ENCODE measurements at places on chromosomes 5 and 9.

DNA sequence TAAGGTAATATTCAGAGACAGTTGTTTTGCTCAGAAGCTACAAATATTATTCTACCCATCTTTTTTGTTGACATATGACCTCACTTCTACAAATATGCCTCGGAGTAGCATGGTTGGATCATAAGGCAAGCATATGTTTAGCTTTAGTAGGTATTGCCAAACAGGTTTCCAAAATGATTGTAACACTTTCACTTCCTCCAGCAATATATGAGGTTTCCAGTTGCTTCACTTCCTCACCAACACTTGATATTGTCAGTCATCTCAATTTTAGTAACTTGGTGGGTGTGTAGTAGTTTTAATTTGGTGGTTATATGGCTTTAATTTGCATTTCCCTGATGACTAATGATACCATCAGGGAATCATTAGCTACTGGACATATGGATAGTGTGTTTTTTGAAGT, 46.7 kb downstream of the TNFSF8 start:
- DNase-seq: no peak

GRCh38 chr5:170095646-170096045, 10.1 kb upstream of the FOXI1 start:
- no peak for DNase-seq

- DNase-seq: no peak
These were observed 92.4 kb upstream of the SLC1A1 start for GRCh38 chr9:4397917-4398316.

DNA sequence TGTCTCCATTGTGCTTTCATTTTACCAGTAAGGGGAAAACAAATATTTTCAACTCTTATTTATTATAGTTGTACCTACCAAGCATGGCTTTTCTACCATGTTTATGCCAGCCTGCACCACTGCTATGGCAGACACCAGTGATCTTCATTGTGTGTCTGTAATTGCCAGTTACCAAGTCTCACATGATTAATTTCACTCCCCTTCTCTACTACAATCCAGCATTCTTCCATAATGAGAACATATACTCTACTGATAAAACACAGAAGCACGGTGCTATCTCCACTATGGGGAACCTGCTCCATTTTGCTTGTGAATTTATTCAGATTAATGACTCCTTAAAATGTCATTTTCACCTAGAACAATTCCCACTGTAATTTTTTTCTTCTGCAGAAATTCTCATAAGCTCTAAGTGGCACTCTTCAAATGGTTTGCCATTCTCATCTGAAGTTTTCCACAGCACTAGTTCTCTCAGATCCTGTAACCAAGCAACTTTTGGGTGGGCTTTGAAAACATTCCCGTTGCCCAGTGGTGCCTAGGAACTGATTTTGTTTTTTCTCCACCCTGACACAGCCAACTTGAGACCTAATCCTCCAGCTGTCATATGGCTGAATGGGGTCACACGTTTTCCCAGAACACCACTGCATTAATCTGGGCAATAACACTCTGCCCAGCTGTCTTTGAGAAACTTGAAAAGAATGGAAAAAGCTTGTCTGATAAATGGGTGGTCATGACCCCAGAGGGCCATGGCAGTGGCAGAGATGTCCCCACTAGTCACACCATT, 222.7 kb upstream of the RASEF start:
- no peak for DNase-seq

GRCh38 chr5:137575847-137576246, 76.7 kb upstream of the SPOCK1 start:
- DNase-seq: peak; percentile 13

DNA sequence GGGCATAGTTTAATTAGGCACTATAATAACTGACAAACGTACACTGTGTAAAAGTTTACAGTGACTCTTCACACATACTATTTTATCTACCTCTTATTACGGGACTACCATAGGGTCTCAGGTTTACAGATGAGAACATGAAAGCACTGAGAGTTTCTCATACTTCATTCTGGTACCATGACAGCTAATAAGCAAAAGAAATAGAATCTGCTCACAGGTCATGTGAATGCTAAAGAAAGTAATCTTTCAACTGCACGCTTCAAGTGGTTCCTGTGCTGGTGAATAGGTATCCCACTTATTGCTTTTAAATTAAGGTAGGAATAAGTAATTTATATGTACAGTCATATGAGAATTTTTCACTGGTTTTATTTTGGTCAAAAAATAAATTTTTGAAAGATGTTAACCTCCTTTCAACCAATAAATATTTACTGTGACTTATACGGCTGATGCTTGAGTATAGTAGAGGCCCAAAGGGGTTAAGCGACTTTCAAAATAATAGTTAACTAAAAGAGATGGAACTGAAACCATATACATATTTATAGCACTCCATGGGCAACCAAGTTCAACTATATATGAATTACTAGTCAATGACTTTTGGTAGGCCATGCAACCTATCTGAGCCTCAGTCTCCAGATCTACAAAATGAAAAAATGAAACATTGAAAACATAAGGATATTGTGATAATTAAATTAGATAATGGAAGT, 8.1 kb downstream of the CDKN2A start:
- no peak for DNase-seq

GRCh38 chr5:56305001-56305950, 72.1 kb upstream of the ANKRD55 start:
- DNase-seq: no peak

GRCh38 chr5:163306421-163306820, 131.0 kb upstream of the CCNG1 start:
- DNase-seq: peak; percentile 29

DNA sequence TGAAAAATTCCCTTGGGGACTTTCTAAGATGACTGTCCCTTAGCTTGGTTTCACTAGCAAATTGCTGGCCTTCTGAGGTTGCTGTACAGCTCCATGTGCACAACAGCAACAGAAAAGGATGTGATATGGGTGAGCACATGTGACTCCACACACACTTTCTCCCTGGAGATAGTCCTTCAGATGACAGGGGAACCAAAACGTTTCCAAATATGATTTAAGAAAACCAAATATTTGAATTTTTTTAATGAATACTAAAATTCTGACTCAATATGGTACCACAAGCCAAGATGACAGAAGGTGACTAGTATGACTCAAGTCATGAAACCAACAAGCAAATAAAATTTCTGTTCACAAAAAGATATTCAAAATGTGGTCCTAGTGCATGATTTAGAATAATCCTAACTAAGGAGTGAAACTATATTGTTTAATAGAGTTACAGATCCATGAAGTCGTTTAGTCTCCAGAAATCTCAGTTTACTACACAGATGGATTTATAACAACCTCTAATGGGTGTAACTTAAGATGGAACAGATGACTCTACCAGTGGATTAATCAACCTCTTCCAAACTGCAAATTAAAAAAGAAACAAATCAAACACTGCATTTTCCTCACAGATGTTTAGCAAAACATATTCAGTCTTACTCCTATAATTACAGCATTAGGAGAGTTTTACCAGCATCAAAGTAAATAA, 144.8 kb upstream of the PIK3R1 start:
- no peak for DNase-seq

- no peak for DNase-seq
These were observed 440.3 kb downstream of the PLK2 start for GRCh38 chr5:58019614-58020013.

GRCh38 chr5:154258531-154259217, 68.1 kb downstream of the GALNT10 start:
- DNase-seq: no peak

DNA sequence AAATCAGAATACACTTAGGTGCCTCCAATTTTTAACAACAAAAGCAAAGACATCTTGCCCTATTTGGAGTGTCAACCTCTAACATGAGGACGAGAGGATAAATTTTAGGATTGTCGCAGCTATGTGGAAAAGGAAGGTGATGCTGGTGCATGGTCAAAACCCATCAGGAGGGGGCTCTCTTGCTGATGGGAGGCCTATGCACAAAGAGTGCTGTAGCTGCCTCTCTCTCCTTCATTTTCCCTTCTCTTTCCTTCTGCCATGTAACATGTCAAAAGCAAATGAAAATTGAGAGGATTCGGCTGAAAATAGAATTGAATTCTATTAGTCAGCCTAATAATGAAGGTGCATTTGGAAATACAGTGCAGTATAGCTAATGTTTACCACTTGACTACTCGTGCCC, 578.7 kb upstream of the ZNF462 start:
- DNase-seq: no peak

GRCh38 chr5:80977764-80978163, 17.6 kb downstream of the RASGRF2 start:
- DNase-seq: no peak

GRCh38 chr5:151745071-151745705, 13.2 kb downstream of the ATOX1 start:
- DNase-seq: peak; percentile 74

GRCh38 chr5:14870337-14871213, 1.0 kb downstream of the ANKH start:
- DNase-seq: peak; percentile 45

- no peak for DNase-seq
These were observed 130.4 kb upstream of the RASA1 start for GRCh38 chr5:87137283-87137682.

GRCh38 chr5:125044491-125045282, 298.2 kb upstream of the ZNF608 start:
- no peak for DNase-seq

- no peak for DNase-seq
These were observed 433.3 kb downstream of the SH3GL2 start for GRCh38 chr9:18012170-18012569.

DNA sequence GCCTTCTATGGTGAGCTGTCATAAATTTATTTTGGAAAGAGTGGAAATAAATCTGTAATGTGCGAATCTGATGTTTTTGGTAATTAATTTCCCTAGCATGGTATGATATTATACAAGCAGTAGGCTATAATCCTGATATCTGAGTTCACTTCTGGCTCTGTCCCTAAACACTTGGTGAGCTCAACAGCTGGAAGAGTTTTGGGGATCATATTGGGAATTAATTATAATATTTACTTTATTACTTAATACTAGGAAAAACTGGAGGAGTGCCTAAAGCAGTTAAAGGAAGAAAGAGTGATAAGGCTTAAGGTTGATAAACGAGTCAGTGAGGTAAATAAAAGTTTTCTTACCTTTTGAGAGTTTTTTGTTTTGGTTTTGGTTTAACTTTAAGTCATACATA, 26.8 kb downstream of the CEP78 start:
- DNase-seq: no peak

DNA sequence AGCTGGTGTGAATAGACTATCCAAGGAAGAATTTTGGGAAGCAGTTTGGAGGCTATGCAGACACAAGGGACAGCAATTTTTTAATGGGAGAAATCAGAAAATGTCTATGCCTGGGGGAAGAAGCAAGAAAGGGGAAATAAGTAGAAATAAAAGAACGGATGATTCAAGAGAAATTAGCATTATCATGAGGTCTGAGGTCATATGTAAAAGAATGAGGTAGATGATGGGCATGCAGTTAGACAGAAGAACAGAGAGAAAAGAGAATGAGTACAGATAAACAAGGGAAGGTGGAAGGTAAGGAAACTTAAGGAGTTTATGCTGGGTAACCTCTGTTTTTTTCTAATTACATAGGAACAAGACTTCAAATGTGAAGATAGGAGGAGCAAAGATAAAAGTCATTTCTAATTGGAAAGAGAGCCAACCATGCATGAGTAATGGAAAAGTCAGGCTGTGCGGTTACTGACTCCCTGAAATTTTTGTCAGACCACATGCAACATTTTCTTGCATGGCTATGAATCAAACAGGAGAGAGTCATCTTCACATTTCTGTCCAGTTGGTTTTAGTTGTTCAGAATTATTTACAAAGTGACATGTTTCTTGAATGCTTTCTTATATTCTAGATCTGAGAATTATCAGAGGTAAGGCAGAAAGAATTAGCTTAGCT, 101.0 kb upstream of the PIK3R1 start:
- DNase-seq: no peak

DNA sequence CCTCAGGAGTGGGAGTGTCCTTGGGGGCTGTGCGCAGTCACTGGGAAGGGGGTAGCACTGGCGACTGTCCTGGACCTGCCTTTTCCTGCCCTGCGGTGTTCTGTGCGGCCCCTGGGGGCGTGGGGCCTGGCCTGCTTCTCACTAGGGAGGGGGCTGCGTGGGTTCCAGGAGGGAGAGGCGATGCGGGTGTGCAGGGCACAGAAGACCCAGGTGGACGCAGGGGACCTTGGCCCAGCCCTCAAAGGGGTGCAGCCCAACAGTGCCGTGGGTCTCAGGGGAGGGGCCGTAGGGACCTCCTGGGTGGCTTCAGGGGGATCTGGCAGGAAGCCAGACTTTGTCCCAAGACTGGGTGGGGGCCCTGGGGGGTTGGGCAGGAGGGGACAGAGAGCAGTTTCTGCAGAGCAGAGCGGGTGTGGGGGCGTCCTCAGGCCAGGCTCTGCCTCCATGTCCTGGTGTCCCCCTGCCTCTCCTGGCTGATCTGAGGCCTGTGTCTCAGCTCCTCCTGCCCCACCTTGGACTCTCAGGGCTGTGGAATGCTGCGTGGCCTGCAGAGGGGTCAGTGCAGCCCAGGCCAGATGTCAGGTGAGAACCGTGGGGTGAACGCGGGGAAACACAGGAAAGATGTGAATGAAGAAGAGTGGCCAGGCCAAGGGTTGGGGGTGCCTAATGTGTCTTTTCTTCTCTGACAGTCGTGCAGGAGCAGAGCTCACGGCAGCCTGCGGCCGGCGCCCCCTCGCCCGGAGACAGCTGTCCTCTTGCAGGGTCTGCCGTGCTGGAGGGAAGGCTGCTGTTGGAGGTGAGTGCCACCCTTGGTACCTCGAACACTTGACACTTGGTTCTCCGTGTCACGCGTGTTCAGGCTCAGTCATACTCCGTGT, 54.6 kb downstream of the AHRR start:
- no peak for DNase-seq

GRCh38 chr5:138385660-138386059, 33.2 kb downstream of the KDM3B start:
- no peak for DNase-seq

DNA sequence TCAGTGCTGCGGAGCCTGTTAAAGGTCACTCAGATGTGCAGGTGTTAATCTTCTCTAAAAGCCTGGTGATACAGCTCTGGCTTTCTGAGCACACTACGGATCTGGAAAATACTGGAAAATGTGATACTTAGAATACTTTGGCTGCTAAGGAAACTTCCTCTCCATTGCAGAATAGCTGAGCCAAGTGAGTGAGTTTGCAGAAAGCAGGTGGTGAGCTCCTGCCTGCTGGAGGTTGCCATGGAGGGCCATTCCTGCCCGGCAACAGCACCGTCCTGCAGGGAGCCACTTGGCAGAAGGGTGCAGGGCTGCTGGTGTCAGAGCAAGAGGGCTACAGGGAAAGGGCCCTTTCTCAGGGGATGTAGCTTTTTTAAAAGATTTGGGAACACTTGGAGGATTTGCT, 40.7 kb downstream of the SECISBP2 start:
- peak; percentile 89 for DNase-seq

- DNase-seq: no peak
These were observed 13.8 kb upstream of the ERGIC1 start for GRCh38 chr5:172820046-172820767.

- DNase-seq: no peak
These were observed 54.5 kb downstream of the GALNT12 start for GRCh38 chr9:98861781-98862504.

DNA sequence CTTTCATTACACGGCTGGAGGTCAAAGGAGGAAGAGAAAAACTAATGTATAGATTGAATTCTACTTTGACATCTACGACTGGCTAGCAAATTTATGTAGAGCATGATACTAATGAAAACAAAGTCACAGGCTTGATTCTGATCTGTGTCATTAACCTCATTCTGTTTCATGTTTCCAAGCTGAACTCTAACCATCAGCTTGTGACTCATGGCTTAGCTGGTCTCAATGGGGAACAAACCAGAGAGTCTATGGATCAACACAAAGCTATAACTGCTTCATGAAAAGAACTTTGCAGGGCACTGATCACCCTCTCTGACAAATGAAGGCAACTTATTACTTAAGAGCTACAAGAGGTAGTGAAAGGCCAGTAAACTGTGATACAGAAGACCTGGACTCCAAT, 23.6 kb upstream of the PDE4D start:
- DNase-seq: no peak
